ENCODE measurements at places on chromosomes 1 and 21.

DNA sequence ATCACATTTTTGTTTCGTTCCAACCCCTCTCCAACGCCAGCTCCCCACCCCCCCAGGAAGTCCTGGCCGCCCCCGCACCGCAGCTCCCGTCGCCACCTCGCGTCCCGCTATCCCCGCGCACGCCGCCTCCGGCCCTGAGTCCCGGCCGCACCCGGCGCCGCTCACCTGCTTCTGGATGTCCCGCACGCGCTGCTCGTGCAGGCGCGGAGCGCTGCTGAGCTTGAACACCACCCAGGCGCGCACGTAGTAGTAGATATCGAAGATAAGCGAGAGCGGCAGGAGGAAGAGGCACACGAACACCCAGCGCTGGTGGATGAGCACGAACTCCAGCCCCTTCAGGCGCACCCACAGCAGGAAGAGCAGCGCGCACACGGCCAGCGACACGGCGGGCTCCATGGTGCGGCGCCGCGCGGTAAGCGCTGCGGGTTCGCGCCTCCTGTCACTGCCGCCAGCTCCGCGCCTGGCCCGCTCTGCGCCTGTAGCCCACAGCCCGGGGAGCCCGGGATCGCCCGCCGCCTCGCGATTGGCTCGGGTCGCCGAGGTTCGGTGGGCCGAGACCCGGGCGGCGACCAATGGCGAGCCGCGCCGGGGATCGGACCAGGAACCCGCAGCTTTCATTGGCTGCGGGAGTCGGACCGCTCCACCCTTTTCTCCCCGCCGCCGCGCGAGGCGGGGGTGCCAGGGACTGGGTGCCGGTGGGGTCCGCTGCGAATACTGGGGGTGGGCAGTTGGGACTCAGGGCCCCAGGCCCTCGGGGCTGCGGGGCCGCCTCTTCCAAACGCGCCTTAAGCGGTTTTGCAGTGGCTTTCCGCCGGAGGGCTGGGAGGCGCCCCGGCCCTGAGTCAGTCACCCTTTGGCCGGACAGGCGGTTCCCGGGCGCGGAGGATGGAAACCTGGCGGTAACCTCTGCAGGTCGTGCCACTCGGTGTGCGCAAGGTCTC lies at the start of gene DHCR24:
Gene DHCR24 (minus strand): TSS at position 472 of the 941 bp plus-strand sequence. CDS start 76 bp downstream, at position 396.
- DNase-seq, result peak; percentile 91

DNA sequence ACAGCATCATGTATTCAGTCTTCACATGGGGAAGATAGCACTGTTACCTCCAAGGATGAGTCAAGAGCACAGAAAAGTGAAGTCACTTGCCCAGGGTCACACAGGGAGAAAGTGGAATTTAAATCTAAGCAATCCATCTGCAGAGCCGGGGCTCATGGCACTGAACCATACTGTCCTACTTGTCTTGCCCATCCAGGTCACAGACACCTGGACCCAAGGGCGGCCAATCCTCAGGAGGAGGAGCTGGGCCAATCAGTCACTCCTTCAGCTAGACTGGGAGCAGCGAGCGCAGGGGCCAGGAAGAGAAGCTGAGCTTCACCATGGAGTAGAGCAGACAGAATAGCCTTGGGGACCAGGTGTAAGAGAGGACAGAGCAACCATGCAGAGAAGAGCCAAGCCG lies 9.2 kb upstream of the GJB5 start:
- DNase-seq, result no peak

- no peak for DNase-seq
Measured at GRCh38 chr1:113581323-113581722, 178.0 kb downstream of the PHTF1 start.

GRCh38 chr1:9413877-9414213 lies 121.2 kb downstream of the SPSB1 start:
- no peak for DNase-seq

DNA sequence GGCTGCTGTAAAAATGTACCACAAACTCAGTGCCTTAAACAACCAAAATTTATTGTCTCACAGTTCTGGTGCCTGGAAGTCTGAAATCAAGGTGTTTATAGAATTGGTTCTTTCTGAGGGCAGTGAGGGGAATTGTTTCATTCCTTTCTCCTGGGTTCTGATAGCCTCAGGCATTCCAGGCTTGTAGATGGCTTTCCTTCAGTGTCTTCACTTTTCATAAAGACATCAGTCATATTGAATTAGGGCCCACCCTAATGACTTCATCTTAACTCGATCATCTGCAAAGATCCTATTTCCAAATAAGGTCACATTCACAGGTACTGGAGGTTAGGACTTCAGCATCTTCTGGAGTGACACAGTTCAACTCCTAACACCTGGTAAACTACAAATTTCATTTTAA lies 15.0 kb downstream of the CDKN2C start:
- DNase-seq, result no peak

- DNase-seq, result no peak
Measured at GRCh38 chr1:37012226-37012625, 22.1 kb downstream of the GRIK3 start.

DNA sequence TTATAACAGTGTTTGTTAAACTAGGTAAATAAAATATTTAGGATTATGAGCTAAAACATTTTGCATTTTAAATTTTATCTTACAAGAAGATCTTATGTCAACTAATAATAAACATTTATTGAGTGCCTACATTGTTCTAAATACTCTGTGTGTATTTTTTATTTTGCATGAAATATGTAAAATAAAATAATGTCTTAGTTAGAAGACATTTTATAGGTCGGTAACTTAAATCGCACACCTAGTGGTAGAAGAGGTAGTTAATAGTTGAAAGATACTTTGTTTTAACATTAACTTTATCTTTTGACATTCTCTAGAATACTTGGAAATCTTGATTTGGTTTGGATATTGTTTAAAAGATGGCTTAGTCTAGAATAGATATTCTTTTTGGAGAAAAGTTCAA lies 60.5 kb downstream of the RPS6KC1 start:
- no peak for DNase-seq

DNA sequence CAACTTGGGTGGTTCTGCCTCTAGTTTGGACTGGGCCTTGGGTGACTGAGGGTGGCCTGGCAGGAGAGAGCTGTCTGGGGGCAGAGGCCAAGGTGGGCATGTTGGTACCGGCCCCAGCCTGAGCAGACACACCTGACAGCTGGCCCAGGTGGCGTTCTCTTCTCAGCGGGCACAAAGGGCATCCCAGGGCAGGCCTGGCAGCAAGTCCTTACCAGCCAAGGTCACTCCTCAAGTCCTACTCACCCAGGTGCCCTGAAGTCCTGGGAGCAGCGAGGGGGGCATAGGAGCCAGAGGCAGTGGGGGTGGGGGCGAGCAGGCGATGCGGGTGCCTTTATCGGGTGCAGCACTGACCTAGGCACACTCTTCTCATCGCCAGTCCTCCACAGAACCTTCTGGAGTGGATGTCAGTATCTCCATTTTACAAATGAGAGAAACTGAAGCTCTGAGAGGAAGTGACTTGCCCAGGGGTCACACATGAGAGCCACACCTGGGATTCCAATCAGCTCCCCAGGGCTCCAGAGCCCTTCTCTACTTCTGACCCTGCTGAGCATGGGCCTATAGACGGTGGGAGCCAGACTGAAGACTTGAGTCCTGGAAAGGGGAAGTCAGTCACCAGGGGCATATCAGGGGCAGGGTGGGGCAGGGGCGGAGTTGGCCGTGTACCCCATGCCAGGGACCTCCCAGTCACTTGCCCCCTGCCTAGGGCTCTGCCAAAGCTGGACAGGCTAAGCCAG lies 587 bp upstream of the SLC25A34 start:
- no peak for DNase-seq

GRCh38 chr1:38818175-38818976 lies 41.2 kb downstream of the RRAGC start:
- DNase-seq, result peak; percentile 86

- no peak for DNase-seq
Measured at GRCh38 chr1:66443793-66444192, 90.2 kb upstream of the SGIP1 start.

GRCh38 chr1:230170622-230171021 lies 103.6 kb downstream of the GALNT2 start:
- no peak for DNase-seq

DNA sequence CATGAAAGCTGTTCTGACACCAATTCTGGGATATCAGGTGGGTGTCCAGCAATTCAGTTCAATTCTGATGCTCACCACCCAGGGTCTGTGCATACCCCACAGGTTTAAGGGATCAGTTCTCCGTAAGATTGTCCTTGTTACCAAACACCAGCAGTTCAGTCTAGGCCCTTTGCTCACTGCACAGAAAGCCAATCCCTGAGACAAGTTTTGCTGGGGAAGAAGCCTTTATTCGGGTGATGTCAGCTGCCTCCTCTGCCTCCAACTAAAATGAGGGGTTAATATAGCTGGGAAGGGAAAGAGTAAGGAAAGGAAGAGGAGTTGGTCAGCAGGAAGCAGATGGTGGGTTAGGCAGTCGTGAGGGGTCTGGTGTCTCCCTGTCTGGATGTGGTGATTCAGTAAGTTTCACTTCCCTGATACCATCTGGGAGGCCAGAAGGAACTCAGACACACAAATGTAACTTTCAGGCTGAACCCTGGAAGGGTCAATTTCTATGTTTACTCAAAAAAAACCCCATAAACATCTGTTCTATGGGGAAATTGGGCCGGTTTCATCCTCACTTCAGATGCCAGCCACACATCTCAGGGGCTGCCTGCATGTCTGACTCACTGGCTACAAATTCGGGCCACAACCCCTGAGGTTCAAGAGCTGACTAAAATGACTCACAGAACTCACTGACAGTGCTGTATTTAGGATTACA lies 83.3 kb upstream of the PGBD5 start:
- no peak for DNase-seq

- DNase-seq, result no peak
Measured at GRCh38 chr1:236148470-236148845, 6.1 kb downstream of the GPR137B start.

- no peak for DNase-seq
Measured at GRCh38 chr1:214101246-214101645, 113.5 kb downstream of the PROX1 start.

DNA sequence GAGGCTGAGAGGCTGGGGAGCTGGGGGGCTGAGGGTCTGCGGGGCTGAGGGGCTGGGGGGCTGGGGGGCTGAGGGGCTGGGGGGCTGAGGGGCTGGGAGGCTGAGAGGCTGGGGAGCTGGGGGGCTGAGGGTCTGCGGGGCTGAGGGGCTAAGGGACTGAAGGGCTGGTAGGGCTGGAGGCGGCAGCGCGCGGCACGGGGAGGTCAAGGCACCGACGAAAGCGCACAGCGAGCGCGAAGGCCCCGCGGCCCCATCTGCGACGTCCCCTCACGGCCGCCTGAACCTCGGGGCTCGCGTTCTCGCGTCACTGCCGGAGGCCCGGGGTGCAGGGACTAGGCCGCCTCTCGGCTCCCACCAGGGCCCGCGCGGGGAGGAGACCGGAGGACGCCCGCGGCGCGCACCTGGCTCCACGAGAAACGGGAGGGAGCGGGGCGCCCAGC lies 356 bp downstream of the INTS11 start:
- no peak for DNase-seq

GRCh38 chr1:1183221-1183747 lies 9.6 kb downstream of the TTLL10 start:
- no peak for DNase-seq

DNA sequence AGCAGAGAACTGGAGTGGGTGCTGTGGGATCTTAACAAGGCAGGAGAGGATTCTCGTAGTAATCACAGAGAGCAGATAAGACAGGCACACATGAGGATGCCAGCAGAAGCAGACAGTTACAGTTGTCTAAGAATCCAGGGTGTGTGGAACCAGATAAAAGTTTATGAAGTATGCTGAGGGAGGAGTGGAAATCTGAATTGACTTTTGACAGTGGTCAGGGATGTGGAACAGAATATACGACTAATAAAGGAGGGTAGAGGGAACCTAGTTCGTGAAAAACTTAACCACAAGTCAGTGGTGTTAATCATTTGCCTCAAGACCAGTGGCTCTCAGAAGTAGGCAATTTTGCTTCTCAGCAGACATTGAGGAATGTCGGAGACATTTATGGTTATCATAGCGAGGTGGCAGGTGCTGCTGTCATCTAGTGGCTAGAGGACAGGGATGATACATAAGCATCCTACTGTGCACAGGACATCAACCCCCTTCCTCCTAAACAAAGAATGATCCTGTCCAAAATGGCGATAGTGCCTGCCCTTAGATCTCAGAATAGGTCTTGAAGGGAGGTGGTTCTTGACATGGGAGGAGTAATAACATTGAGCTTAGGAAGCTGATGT lies 3.0 kb downstream of the LRRC8D start:
- no peak for DNase-seq

GRCh38 chr1:171279678-171280077 lies 31.4 kb downstream of the FMO1 start:
- no peak for DNase-seq

GRCh38 chr21:27339902-27340301 lies 373.0 kb upstream of the ADAMTS5 start:
- no peak for DNase-seq

DNA sequence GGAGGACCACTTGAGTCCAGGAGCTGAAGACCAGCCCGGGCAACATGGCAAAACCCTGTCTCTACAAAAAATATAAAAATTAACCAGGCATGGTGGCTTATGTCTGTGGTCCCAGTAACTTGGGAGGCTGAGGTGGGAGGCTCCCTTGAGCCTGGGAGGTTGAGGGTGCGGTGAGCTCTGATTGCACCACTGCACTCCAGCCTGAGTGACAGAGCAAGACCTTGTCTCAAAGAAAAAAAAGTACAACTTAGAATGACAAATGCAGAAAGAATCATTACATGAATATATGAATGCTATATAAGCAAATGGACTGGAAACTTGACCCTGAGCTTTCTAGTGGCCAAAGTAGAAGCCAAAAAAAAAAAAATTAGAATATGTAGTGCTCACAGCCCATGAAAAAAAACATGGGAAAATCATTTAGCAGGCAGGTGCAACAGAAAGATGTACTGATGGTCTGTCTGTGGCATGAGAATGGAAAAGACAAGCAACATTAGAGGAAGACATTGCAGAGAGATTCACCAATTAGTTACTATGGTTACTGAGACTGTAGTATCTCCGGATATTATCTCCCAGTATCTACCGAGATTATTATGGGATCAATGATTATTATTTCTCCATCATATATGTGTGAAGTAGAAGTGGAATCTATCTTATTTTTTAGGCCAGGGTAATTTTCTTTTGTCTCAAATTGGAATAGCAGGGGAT lies 19.2 kb downstream of the ELAPOR1 start:
- no peak for DNase-seq

DNA sequence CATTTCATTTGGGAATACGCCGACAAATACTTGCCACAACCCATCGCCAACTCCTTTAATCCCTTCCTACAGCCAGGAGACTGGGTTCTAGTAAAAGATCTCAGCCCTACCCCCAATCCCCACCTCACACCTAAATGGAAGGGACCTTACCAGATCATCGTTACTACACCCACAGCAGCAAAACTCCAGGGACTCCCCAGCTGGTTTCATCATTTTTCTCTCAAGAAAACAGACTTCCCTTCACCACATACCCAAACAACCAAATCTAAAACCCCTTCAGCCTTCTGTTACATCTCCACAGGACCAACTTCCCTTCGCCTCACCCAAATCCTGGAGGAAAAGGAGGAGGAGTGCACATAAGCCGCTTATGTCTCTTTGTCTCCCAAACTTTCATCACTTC lies 23.7 kb upstream of the SLC2A5 start:
- no peak for DNase-seq

- peak; percentile 30 for DNase-seq
Measured at GRCh38 chr1:205543351-205544301, 39.2 kb downstream of the CDK18 start.

All from NCI-H2107 (cell line).